ENCODE measurements at places on chromosomes 3 and 15.

GRCh38 chr3:196117809-196118208 lies 35.9 kb upstream of the TFRC start:
- DNase-seq: no peak

- DNase-seq: no peak
These were observed 1.3 kb upstream of the VPS33B start for GRCh38 chr15:91023720-91024119.

GRCh38 chr3:37197810-37198371 lies 23.5 kb upstream of the LRRFIP2 start:
- DNase-seq: no peak

GRCh38 chr3:143895805-143896204 lies 47.5 kb upstream of the SLC9A9 start:
- DNase-seq: no peak

- no peak for DNase-seq
These were observed 1.2 kb upstream of the ZNF445 start for GRCh38 chr3:44478606-44479094.
